Activated T-cell treated with anti-CD3 and anti-CD28 coated beads, Interleukin-2, amount 50 U/mL, for 24 hours (primary cell): ENCODE measurements at places on chromosomes 12 and 14.

DNA sequence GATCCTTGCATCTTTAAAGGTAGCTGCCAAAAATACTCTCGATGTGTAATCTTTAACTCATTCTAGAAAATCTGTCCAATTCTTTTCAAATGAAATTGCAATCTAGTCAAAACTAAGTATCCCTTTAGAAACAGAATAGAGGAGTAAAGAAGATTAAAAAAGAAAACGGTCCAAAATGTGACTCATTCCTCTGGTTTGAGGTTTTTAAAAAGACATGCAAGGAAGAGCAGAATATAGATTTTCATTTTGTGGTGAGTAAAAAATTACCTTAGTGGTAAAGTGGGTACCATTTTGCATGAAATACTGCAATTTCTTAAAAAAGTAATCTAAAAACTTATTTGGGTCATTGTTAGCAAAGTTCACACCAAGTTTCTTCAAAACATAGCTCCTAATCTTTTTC, 108.4 kb downstream of the BRMS1L start:
- no peak for DNase-seq

DNA sequence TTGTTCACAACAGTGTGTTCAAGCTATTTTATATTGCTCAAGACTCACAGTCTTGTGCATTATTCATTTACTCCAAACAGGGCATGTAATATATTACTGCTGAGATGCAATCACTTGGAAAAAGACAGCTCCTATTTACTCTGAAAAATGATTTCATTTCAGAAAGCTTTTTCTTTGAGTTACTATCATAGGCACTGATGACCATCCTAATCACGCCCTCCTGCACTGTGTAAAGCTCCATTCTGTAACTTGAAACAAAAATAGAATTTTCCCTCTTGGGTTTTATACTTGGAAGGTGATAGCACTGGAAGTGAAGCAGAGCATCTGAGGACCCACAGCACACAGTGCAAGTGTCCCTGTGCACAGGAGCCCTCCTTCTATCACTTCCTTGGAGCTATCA, 55.6 kb downstream of the RTN1 start:
- no peak for DNase-seq

DNA sequence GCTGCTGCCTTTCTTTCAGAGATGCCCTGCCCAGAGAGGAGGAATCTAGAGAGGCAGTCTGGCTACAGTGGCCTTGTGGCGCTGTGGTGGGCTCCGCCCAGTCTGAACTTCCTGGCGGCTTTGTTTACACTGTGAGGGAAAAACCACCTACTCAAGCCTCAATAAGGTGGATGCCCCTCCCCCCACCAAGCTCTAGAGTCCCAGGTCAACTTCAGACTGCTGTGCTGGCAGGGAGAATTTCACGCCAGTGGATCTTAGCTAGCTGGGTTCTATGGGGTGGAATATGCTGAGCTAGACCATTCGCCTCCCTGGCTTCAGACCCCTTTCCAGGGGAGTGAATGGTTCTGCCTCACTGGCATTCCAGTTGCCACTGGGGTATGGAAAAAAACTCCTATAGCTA, 25.6 kb downstream of the SPATA7 start:
- DNase-seq = no peak

- no peak for DNase-seq
These were observed 237.6 kb downstream of the SLC16A7 start for GRCh38 chr12:59833408-59833807.

GRCh38 chr12:94297096-94297699, 148.8 kb downstream of the PLXNC1 start:
- DNase-seq = no peak

DNA sequence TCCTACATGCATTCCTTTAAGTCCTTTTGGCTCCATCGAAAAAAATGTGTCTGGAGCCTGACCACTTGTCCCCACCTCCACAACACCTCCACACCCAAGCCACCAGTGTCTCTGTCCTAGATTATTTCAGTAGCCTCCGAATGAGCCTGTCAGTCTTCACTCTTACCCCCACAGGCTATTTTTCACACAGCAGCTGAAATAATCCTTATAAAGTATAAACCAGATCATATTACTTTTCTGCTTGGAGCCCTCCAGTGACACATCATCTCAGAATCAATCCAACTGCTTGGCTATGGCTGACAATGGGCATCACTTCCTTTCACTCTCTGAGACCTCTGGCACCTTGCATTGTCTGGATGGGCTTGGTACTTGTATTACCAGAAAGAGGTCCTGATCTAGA, 44.9 kb downstream of the BBS10 start:
- no peak for DNase-seq

GRCh38 chr14:36518586-36519430, 1.2 kb downstream of the NKX2-1 start:
- DNase-seq = peak; percentile 37

- no peak for DNase-seq
These were observed 42.4 kb downstream of the ERH start for GRCh38 chr14:69355607-69356281.

DNA sequence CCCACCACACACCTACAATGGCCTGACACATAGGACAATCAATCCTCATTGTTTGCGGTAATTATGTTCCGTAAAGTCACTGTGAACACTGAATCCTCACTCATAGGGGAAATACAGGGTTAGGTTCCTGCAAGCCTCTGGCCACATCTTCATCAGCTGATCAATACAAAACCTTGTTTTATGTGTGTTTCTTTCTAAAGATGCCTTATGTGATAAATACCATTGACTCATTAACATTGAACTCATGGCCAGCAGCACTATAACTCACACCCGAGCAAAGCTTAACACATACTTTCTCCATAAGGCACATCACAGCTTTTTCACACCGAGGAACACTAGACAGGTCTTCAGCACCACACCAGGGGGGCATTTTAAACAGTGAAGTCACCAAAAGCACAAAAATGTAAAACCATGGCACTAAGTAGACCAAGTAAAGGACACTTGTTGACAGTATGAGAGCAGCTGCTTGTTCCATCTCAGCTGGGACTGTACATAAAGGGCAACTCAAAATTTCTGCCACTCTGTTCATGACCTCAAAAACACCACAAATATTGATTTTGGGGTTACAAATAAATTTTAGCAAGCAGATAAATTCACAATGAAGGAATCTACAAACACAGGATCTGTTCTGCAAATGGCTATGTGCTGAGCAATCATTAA, 60.5 kb downstream of the ESR2 start:
- no peak for DNase-seq

- DNase-seq = no peak
These were observed 31.2 kb downstream of the GSC start for GRCh38 chr14:94738751-94739150.

- DNase-seq = peak; percentile 85
These were observed at the start of gene ARL6IP4 for GRCh38 chr12:122980183-122981035. ARL6IP4 (plus strand) TSS chr12:122980681; CDS start chr12:122981140, 459 bp downstream.

DNA sequence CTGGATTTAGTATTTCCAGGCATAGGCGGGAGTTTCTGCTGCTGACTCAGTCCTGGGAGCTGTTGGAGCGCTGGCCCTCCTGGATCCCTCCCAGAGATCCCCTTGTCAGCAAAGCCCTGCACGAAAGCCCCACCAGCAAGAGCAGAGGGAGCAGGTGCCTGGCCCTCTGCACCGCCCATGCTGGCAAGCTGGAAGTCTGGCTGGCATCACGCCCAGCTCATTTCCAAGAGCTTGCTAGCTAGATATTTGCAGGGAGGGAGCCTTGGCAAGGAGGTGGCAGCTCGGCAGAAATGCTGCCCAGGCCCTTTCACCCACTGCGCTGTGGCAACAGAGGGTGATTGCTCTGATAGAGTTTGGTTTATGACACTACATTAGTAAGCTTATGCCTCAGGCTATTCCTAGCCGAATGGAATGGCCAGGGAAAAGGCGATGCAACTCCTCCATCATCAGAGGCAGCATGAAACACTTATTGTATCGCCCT, 193.9 kb downstream of the EMP1 start:
- DNase-seq = no peak

GRCh38 chr12:127888943-127889719, 377.8 kb upstream of the TMEM132C start:
- no peak for DNase-seq

DNA sequence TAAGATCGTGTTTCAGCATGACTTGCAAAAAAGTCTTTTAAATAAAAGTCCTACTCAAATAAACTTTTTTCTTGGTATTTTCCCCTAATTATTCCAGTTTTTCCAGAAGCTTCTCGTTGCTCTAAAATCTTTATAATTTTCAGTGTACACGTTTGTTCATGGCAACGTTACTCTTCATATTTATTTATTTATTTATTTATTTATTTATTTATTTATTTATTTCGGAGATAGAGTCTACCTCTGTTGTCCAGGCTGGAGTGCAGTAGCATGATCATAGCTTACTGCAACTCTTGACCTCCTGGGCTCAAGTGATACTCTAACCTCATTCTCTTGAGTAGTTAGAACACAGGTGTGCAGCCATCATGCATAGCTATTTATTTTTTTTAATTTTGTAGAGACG, 438.3 kb upstream of the MDGA2 start:
- DNase-seq = no peak

DNA sequence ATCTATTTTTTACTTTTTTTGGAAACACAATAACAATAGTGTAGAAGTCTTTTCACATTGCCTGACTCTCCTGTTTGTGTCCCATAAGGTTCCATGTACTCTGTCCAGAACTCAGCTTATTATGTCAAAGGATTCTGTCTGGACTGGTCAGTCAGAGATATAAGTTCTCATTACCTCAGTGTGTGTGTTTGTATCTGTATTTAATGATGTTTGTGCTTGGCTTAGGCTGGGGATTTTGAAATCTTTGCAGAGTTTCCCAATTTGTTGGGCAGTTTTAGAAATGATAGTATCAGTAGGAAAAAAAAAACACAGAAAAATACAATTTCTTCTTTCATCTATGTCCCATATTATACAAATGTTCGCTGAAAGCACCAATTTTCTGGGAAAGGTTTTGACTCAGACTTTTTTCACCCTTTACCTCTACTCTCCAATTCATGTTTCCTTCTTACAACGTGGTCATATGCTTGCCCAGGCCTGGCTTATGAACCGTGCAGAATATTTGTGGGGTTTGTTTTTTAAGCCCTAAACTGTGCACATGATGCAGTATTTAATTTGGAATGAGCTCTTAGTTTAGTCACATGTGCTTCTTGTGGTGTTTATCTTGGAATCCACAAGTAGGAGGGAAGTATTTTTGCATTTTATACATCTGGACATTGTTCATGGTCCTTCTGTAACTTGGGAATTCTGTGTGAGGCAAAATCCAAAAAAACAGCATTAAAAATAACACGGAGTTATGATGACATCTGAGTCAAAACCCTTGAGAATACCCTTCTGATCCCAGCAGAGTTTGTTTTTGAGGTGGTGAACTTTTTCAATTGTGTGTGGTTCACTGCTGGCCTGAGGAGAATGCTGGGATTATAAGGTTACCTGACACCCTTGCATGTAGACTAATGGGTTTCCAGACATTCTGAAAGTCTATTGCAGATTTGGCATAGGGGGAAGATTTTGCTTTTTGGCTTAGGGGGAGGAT, 121.2 kb downstream of the RAD51B start:
- no peak for DNase-seq

- no peak for DNase-seq
These were observed 200.3 kb downstream of the CRADD start for GRCh38 chr12:93877446-93877845.

- no peak for DNase-seq
These were observed 271.4 kb downstream of the SSPN start for GRCh38 chr12:26466726-26467125.

DNA sequence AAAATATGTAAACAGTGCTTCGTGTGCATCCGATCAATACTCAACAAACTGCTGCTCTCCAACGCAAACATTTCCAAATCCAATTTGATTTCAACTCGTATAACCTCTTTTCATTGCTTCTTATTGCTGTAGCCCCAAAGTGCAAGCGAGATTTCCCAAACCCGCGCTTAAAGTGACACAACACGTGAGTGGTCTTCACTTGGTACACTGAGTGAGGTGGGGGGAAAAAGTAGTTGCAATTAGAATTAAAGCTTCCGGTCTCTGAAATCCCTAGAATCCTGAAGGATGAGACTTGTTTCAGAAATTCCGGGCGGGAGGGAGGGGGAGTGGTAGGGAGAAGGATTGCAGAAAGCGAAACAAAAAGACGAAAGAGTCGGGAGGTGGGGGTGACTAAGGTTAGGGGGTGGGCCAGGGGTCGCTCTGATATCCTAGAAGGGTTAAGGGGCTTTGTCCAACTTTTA, 387.5 kb downstream of the BCAT1 start:
- DNase-seq = no peak

DNA sequence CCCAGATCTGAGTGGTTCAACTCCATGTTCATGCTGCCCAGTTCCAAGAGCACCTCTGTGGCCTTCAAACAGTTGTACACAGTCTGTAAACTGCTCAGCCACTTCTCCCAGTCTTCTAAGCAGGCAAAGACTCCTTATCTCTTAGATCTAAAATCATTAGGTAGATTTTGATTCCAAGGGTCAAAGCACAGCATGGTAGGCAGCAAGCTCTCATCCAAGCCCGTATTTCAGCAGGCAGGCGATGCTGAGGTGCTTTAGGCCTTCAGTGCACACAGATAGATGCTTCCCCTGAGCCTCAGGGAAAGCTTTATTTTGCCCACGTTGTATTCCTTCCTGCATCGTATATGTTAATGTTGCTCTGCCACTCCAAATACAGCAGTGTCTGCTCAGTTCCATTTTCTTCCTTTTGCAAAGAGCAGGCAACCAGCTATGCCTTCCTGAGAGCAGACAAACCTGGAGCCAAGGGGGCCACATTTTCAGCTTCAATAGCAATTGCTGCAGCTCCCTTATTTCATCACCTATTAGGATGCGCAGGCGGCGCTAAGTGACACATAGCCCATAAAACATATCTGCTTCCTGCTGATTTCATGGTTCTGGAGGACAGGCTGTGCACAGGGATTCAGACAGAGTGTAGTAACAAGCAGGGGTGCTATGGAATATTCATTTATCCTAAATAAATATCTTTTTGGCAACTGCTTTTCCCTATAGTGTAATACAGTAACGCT, 67.5 kb downstream of the ETV6 start:
- DNase-seq = no peak

DNA sequence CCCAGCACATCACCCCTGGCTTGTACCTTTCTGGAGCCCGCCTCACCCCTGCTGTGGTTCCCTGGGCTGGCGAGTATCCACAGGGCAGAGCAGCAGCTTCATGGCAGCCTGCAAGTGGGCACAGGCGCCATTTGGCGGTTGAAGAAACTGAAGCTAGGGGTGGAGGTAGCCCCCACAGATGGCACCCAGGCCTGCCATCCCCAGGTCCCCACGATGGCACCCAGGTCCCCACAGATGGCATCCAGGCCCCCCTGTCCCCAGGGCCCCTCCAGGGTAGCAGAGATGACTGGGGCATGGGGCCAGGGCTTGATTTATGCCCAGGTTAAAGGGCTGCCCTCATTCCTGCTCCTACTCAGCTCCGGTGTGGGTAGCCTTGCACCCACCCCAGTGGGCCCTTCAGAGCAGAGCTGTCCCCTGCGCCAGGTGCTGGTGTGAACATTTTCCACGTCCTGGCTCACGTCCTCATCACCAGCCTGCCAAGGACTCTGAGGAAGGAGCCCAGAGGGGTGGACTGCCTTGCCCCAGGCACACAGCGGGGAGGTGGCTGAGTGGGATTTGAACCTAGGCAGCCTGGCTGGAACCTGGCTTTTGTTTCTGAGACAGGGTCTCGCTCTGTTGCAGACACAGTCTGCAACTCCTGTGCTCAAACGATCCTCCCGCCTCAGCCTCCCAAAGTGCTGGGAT, 8.7 kb downstream of the MMP17 start:
- no peak for DNase-seq

- peak; percentile 58 for DNase-seq
These were observed 45.9 kb downstream of the IFNG start for GRCh38 chr12:68113644-68114043.

- DNase-seq = no peak
These were observed 77.9 kb downstream of the TMEM30B start for GRCh38 chr14:61203081-61203753.
